ENCODE measurements at places on chromosomes 2 and 18.

DNA sequence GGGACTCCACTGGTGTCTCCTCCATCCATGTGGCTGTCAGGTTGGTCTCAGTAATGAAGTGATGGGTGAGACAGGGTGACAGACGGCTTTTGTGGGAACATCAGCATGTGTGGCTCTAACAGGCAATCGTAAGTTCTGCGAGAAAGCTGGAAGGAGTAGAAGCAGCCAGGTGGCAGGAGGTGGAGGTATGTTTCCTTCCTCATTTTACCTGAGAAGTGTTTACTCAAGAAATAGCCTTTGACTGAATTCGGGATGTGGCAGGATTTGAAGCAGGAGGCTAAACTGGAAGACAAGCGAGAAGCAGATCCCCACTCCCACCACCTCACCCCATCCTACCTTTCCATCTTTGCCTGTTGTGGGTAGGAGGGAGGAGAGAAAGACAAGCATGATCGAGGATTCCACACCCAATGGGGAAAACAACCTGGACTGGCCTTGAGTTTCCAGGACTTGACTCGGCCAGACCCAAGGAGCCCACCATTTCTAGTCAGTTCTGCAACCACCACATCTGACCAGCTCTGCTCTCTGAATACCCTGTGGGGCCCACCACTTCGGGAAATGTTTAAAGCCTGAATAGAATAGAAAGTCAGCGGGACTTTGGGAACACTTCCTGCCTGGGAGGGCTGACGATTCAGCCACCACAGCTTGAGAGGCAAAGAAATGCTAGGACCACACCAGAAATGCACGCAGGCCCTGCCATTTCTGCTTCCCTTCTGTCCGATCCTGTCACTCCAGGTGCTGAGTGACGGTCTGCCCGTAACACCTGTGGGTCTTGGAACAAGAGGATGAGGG is 1.2 kb downstream of the ABCG8 start:
- peak; percentile 6 for DNase-seq

- DNase-seq = no peak
Measured at GRCh38 chr2:43073401-43073825, 153.0 kb downstream of the ZFP36L2 start.

- DNase-seq = no peak
Measured at GRCh38 chr2:5975401-5975800, 283.2 kb downstream of the SOX11 start.

GRCh38 chr2:238019962-238020361 is 40.8 kb upstream of the SCLY start:
- DNase-seq = no peak

GRCh38 chr2:225842939-225843338 is 443.4 kb downstream of the NYAP2 start:
- no peak for DNase-seq

All from lower leg skin (tissue), 4 donors.